HCEC 1CT (cell line): ENCODE measurements at places on chromosomes 11 and 22.

DNA sequence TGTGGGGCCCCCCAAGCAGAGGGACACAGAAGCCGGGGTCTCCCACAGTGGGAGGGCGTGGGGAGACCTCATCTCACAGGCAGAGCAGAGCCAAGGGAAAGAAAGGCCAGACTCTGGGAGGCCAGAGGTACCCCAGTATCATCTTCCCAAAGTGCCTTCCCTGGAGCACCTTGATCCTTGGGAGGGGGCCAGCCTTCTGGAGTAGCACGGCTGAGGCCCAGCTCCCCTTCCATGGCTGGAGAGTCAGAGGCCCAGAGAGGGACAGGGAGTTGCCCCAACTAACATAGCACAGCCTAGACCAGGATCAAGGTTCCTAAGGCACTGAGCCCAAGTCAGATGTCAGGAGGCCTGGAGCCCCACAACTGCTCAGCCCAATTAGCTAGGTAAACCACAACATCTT lies 50.6 kb downstream of the ELFN2 start:
- DNase-seq, result no peak

DNA sequence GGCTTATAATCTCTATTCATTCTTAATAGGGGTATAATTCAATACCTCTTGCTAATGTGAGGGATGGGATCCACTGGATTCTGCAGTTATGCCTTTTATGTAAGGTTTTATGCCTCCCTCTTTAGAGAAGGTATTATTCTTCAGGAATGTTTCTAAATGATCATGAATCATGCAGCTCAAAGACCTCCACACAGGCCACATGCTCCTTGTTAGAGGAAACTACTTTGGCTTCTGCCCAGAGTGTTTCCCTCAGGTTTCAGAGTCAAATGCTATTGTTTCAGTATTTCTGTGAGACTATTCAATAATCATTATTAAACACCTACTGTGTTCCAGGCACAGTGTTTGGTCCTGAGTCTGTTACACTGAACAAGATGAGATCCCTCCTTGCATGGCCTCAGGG lies 115.9 kb downstream of the RAB38 start:
- no peak for DNase-seq

- DNase-seq, result no peak
These were observed 35.1 kb upstream of the NAV2 start for GRCh38 chr11:19677381-19678080.

- DNase-seq, result no peak
These were observed 51.6 kb downstream of the ETS1 start for GRCh38 chr11:128535468-128536457.

GRCh38 chr22:48594757-48595510 lies 1232.7 kb downstream of the BRD1 start:
- DNase-seq, result no peak

GRCh38 chr11:61417670-61418069 lies 12.1 kb downstream of the CPSF7 start:
- no peak for DNase-seq

- no peak for DNase-seq
These were observed 2.8 kb downstream of the CRYAB start for GRCh38 chr11:111908639-111909305.

- no peak for DNase-seq
These were observed 1.6 kb downstream of the TP53AIP1 start for GRCh38 chr11:128941110-128941509.

GRCh38 chr11:62689421-62690183 lies at the start of gene LRRN4CL:
Gene LRRN4CL (minus strand): TSS chr11:62689530. CDS start chr11:62688508, 1,022 bp downstream.
- peak; percentile 95 for DNase-seq

GRCh38 chr22:35961480-35962295 lies 66.9 kb downstream of the RBFOX2 start:
- peak; percentile 82 for DNase-seq

- no peak for DNase-seq
These were observed 5.2 kb upstream of the OR52A1 start for GRCh38 chr11:5159806-5160205.

- DNase-seq, result no peak
These were observed 5.5 kb upstream of the PHLDA2 start for GRCh38 chr11:2934611-2935239.

GRCh38 chr22:37088108-37088605 lies 21.4 kb downstream of the TMPRSS6 start:
- no peak for DNase-seq

GRCh38 chr11:72901374-72901773 lies 87.2 kb downstream of the ATG16L2 start:
- no peak for DNase-seq

DNA sequence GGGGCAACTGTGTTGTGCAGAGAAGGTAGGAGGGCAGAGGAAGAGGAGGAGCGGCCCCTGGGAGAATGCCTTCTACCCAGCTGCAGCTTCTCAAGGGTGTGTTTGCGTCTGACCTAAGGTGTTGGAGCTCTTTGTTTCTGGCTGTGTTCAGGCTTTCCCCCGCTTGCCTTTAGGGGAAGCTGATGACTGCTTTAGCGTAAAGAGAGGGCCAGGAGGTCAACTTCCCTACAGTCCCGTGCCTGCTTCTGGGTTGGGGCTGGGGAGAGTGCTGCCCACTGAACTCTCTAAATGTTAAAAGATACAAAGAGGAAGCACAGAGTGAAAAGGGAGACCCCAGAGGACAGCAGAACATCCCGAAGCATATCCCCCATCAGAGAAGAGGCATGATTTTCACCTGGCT lies 99.2 kb downstream of the PTPRJ start:
- no peak for DNase-seq

- peak; percentile 93 for DNase-seq
These were observed 9.5 kb downstream of the DCHS1 start for GRCh38 chr11:6646071-6646470.
